Astrocyte of the hippocampus (primary cell): ENCODE measurements at places on chromosomes 12 and 14.
A peak's percentile ranks its signal among the peaks of the same experiment; 100 is the strongest.

DNA sequence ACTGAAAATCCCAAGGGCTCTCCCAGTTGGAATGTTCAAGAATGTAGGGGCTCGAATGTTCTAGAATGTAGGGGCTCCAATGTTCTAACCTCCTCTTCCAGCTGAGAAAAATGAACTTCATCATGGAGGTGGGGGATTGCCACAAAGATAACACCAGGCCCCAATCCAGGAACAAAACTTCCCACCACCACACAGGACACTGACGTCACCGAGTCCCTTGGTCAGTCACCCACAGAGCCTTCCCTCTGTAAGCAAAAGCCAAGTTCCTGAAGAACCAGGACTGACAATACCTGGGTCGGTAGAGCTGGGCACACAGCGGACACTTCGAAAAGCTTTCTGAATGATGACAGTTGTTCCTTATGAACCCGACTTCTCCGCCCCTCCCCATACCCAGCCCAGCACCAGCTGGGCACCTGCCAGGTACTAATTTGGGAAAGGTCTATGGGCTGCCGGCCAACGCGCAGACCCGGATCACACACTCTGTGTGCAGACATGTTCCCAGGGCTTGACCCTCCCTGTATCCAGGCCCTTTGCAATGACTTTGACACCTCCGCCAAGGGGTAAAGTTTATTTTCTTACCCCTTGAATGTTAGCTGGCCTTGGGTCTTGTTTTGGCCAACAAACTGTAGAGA, 18.9 kb downstream of the ITPK1 start:
- DNase-seq, result no peak

GRCh38 chr14:91392623-91393303, 24.9 kb downstream of the CCDC88C start:
- no peak for DNase-seq

- no peak for DNase-seq
Measured at GRCh38 chr14:58739674-58740073, 101.9 kb downstream of the DACT1 start.

DNA sequence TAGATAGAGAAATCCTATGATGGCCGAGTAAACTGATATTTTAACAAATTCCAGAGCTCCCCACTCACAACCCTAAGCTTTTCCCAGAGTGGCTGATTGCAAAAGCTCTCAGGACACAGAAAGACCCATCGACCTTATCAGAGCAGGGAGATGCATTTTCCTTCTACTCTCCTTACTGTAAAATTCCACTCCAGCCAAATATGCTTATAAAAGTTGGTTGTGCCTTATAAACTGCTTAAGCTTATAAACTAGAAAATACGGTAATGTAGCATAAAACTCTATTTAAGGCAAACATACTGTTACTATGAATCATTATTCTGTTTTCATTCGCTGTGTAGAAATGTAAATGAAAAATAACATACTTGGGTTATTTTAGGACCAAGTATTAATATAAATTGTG, 41.6 kb upstream of the TRHDE start:
- DNase-seq, result no peak

- no peak for DNase-seq
Measured at GRCh38 chr12:38157274-38157932, 159.2 kb upstream of the ALG10B start.

GRCh38 chr12:54193434-54193833, 4.6 kb upstream of the SMUG1 start:
- DNase-seq, result no peak

GRCh38 chr12:68499616-68500015, 111.1 kb upstream of the RAP1B start:
- DNase-seq, result no peak

GRCh38 chr12:46468160-46468559, 95.6 kb upstream of the SLC38A2 start:
- DNase-seq, result no peak

- no peak for DNase-seq
Measured at GRCh38 chr12:16668198-16668597, 62.2 kb upstream of the LMO3 start.

DNA sequence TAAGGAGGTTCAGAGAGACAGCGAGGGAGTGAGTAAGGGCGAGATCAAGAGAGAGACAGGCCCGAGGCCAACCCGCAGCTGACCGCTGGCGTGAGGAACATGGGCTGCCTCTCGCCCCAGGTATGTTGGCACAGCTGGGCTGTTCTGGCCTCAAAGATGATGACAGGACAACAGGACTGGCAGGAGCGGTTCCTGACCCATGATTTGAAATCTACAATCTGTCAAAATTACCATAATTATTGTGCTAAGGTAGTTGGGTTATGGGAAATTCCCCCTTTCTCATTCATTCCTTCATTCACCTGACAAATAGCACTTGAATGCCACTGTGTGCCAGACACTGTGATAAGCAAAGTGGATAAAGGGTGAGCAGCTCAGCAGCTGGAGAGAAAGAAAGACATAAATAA, 5.1 kb upstream of the ENDOU start:
- no peak for DNase-seq

GRCh38 chr14:101861464-101861863, 100.0 kb downstream of the PPP2R5C start:
- no peak for DNase-seq

DNA sequence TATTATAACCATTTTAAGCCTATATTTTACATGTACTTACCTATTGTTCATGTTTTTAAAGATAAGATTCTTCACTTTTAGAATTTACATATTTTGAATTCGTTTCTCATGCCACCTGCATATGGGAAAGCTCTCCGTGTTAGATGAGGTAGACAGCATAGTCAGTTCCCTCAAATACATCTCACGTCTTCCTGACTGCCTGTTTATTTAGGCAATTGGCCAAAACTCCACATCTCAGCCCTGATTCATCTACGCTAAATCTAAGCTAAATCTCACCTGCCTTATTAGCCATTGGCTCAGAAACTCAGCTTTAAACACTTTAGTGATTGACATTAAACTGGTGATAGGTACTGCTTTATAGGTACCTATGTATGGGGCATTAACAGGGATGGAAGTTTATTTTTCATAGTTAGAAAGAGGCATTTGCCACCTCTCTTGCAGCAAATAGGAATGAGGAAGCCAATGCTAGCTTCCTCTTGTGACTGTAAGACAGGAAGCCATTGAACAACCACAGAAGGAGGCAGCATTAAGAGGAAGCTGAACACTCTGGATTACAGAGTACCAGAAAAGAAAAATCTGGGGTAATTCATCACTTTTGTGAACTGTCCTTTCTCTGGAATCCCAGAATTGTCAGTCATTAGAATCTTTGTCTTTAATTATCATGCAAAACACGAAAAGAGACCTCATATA, 111.9 kb downstream of the LRFN5 start:
- DNase-seq, result no peak

- no peak for DNase-seq
Measured at GRCh38 chr12:56716933-56717880, 7.9 kb downstream of the NACA start.

GRCh38 chr14:71659159-71659558, 273.1 kb upstream of the RGS6 start:
- no peak for DNase-seq

DNA sequence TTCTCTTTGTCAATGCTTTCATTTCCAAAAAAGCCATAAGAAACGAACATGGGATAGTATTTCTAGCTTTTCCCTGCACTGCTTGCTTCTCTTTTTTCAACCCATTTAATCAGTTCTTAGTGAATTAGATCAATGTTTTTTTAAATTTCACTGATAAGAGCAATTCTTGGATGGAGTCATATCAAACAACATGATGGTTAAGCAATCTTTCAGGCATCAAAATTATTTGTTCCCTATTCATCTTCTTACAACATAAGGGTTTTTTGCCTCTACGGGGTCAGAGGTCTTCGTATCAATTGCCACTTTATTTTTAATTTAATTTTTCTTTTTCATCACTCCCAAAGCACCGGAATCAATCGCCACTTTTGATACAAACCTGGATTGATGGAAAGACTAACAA, 103.8 kb upstream of the RESF1 start:
- DNase-seq, result no peak

DNA sequence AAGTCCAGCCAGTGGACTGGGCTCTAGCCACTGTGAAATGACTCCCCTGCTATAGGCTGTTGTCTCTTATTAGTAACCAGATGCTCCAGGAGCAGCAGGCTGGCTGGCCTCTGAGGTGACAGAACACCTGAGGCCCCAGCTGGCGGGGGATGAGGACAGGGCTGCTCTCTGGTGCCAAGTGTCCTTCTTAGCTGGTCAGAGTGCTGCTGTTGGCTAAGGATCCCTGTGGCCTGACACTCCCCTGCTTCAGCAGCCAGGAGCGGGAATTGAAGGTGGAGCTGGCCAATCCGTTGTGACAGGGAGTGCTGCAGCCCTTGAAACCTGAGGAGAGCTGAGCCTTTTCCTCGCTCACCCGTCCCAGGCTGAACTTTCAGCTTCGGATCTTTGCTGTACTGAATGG, 30.7 kb downstream of the TMEM229B start:
- peak; percentile 41 for DNase-seq

GRCh38 chr14:68753690-68754089, 39.2 kb downstream of the ZFP36L1 start:
- DNase-seq, result no peak

- DNase-seq, result no peak
Measured at GRCh38 chr12:53996240-53997203, 3.4 kb upstream of the HOXC9 start.

DNA sequence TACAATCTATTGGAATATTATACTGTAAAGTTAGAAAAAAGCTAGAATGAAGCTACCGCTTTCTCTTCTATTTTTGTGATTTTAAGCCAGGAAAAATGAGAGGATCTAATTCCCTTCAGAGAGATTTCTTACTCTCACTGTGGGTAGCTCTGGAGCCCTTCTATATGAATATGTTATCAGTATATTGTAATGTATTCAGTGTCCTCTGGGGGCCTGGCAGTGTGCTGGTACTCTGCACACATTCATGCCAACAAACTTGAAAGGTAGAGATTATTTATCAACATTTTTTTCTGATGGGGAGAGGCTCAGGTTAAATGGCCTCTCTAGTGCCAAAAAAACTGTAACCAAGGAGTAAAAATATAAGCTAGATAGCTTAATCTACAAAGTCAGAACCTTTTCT, 292.8 kb downstream of the TTC6 start:
- DNase-seq, result no peak

GRCh38 chr14:74144789-74145188, 60.0 kb downstream of the LIN52 start:
- DNase-seq, result no peak

- peak; percentile 36 for DNase-seq
Measured at GRCh38 chr12:100138048-100138802, 4.4 kb downstream of the BLTP3B start.

GRCh38 chr12:20604408-20605067, 90.6 kb upstream of the SLCO1C1 start:
- no peak for DNase-seq

DNA sequence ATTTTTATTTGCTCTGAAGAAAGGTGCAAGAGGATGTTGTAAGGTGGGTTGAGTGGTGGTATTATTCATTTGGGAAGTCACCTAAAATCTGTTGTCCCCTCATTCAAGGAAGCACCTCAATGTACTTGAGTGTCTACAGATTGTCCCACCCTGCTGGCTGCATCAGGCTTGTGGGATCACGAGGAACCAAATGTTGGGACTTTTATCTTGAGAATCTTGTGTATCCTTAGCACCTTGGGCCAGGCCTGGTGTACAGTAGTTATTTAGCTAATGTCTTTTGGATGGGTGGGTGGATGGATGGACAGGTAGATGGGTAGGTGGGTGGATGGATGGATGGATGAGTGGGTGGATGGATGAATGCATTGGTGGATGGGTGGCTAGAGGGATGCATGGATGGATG, 519.3 kb downstream of the BCL11B start:
- no peak for DNase-seq

DNA sequence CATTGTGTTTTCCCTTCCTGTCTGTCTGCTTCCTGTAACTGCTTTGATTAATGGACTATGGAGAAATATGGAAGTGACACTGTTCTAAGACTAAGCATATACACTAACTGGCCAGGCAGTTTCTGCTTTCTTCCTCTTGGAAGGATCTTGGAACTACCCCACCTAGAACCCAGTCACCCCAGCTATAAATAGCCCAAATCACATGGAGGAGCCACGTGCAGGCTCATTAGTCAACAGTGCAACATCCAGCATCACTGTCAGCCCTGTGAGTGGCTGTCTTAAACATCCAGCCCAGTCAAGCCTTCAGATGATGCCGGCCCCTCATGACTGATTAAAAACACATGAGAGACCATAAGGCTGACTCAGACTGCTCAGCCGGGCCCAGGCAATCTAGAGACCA, 39.2 kb downstream of the BCAT1 start:
- peak; percentile 52 for DNase-seq

- no peak for DNase-seq
Measured at GRCh38 chr14:65239938-65240296, 137.6 kb upstream of the MAX start.

GRCh38 chr12:24708718-24709117, 240.2 kb downstream of the BCAT1 start:
- DNase-seq, result no peak

DNA sequence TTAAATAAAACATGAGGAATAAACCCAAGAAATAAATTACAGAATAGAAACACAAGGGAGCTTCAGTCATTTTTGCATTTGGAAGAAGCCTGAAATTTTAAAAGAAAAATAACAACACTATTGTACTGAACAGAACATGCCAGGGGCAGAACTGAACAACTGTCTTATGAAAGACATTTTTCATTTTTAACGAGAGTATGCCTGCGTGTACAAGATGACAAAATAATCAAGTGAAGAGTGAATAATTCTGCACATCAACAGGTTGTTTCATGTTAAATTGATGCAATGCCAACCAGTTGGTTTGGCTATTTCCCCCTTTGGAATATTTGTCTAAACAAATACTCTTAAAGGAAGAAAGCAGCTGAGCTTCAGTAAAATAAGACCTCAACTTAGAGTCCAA, 103.3 kb upstream of the BTG1 start:
- DNase-seq, result no peak

GRCh38 chr14:99063620-99064225, 208.3 kb downstream of the BCL11B start:
- DNase-seq, result no peak

GRCh38 chr12:76290963-76291859, 57.0 kb downstream of the BBS10 start:
- DNase-seq, result no peak
